NCI-H82 (cell line): ENCODE measurements at places on chromosomes 4 and X.
A peak's percentile ranks its signal among the peaks of the same experiment; 100 is the strongest.

DNA sequence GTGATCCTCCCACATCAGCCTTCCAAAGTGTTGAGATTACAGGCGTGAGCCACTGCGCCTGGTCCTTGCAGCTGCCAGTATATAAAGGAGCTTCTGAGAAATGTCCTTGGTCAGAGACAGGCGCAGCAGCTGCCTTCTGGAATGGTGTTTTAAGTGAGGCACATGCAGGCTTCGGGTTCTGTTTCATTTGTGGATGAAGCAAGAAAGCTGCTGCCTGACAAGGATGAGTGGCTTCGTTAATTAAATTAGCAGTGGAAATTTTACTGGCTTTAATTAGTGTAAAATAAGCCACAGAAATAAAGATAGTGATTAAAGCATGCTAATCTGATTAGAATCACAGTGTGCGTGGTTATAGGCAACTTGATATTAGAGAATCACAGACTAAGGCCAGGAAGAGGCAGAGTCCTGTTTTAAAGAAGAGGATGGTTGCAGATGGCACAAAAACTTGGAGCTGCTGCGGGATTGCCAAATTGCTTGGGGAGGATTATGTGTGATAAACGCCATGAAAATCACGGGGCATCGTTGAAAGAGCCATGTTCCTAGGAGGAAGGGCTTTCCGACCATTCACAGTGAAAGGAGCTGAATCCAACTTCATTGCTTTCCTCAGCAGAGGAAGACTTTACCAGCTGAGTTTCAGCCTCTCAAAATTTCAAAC, 348.4 kb upstream of the FAT1 start:
- DNase-seq, result peak; percentile 70

DNA sequence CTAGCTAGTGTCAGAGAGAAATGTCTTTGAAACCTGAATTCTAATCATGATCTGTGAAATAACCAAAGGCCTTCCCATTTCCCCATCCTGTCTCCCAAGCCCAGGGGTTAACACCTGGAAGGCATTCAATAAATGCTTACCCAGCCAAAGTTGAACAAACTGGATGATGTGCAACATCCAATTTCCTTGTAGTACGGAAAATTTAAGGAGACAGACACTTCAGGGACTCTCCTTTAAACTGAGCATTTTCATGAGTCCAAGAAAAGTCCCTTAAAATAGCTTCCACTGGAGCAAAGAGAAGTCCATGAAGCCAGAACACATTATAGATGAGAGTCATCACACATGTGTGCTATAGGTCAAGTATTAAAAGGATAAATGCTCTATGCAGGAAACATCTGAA, 271.2 kb downstream of the RAB28 start:
- DNase-seq, result no peak

DNA sequence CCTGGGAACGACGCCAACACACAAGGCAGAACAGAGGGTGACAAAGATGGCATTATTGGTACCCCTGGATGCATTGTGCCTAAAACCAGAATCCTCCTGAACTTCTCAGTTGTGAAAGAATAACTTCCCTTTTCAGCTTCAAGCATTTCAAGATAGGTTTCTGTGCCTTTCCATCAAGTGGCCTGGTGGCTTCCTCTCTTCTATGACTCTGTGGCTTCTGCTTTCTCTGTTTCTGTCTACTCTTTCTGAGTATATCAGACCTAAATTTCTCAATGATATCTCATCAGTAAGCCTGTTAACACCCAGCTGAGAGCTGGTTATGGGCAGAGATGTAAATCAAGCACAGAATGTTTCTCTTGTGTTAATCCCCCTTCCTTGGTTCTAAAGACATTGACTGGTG, 21.4 kb upstream of the FAM9B start:
- no peak for DNase-seq

- DNase-seq, result no peak
These were observed 23.2 kb upstream of the AFAP1 start for GRCh38 chr4:7962609-7963508.

- no peak for DNase-seq
These were observed 173.5 kb upstream of the FMR1 start for GRCh38 chrX:147738265-147738664.

- no peak for DNase-seq
These were observed 46.6 kb upstream of the CDKN2AIP start for GRCh38 chr4:183397741-183398297.

- peak; percentile 88 for DNase-seq
These were observed 116.3 kb upstream of the NALF2 start for GRCh38 chrX:69387567-69388487.

GRCh38 chr4:107987916-107988762, 1.6 kb upstream of the HADH start:
- no peak for DNase-seq
